GM12892 (cell line): ENCODE measurements at places on chromosomes 2 and 18.

- no peak for DNase-seq
Observed at GRCh38 chr2:150532879-150533278, 45.4 kb upstream of the RND3 start.

GRCh38 chr2:104836841-104837240 lies 17.1 kb upstream of the POU3F3 start:
- no peak for DNase-seq

- DNase-seq: no peak
Observed at GRCh38 chr2:206502729-206503128, 59.4 kb downstream of the ADAM23 start.

- DNase-seq: no peak
Observed at GRCh38 chr2:120994301-120994995, 258.8 kb downstream of the GLI2 start.

- no peak for DNase-seq
Observed at GRCh38 chr2:1625281-1626001, 118.9 kb downstream of the PXDN start.

DNA sequence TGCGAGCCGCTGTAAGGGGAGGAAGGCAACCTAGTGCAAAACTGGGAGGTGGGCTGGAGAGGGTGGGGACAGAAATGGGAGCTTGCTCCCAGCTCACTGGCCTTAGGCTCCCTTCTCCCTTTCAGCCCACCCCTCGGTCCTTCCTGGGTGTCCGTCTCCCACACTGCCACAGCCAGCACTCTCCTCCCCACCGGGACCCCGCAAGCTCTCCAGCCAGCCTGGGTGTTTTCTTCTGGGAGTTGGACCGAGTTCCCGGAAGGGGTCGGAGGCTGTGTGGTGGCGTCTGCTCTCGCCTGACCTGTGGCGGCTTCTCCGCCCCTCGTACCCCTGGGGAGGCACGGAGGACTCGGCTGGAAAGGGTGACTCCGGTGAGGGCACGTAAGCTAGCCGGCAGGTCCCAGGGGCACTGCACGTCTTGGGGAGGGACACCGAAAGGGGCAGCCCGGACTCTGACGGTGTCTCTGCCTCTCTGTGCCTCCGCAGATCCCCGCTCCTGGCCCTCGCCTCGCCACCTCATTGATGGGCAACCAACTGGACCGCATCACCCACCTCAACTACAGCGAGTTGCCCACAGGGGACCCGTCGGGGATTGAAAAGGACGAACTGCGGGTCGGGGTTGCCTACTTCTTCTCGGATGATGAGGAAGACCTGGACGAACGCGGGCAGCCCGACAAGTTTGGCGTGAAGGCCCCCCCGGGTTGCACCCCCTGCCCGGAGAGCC lies 1.1 kb downstream of the LRATD1 start:
- DNase-seq: no peak

GRCh38 chr2:8581601-8582041 lies 100.2 kb upstream of the ID2 start:
- DNase-seq: no peak

GRCh38 chr2:37871456-37872191 lies 53.5 kb upstream of the RMDN2 start:
- no peak for DNase-seq

DNA sequence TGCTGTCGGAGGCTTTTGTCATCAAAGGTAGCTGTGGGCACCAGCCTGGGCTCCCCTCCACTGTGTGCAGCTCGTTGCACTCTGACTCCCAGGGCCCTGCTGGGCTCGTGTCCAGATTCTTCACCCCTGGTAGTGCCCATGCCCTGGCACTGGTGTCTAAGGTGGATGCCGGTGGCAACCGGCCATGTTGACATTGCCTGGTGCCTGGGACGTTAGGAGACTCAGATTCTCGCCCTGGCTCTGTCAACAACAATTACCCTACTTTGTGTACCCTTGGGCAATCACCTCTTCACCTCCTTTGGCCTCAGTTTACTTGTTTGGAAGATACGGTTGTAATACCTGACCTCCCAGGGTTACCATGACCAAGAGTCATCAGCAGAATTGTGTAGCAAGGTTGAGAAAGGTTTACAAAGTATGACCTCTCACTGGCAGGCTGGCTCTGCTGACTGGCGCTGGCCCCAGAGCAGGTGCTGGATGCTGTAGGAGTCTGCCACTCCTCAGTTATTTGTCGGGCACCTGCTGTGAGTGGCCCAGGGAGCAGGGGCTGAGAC lies 41.5 kb upstream of the MCFD2 start:
- no peak for DNase-seq

DNA sequence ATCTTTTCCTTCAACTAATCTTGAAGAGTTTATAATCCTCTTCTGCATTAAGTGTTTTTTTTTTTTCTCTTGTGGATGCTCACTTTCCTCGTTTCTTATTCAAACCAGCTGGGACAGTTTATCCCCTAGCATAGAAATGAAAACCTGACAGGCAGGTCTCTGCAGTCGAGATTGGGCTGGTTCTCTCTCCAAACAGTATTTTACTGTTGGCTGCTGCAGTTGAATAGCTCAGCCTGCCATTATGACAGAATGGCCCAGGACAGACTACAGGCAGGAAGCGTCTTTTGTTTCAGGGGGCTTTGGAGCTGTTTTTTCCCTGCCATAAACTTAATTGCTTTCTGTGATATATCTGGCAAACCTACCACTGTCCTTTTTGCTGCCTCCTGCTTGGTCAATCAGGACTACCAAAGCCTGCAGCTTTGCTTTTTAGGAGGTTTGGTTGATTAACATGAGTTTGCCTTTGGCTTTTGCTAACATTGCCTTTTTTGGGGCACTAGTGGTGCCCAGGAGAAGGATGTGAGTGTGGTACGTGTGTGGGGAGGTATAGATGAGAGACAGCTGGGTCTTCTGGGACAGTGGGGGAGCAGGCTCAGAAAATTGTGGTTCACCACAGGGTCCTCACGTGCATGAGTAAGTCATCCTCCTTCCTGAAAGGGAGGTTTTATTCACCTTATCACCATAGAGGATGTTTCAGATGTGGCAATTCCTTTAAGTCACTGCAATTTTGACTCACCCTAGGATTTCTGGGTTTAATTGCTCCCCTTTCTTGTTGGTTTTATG lies 128.7 kb downstream of the LYPD6B start:
- no peak for DNase-seq

- no peak for DNase-seq
Observed at GRCh38 chr2:217494557-217494956, 508.2 kb downstream of the TNS1 start.

DNA sequence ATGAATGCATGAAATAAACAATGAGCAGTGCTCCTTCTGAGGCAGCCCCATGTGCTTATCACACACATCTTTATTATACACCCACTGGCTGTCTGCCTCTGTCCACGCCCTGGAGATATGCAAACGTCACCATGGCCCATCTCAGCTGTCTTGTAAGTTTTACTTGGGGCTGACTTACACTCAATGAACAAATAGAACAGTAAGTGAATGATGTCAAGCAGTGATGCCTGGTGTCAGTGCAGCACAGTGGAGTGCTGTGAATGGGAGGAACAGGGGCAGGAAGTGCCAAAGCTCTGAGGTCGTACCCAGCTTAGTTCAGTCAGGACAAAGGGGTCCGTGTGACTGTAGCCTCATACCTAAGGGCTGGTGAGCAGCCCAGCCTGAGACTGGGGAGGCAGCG lies 659.5 kb upstream of the HS6ST1 start:
- no peak for DNase-seq

DNA sequence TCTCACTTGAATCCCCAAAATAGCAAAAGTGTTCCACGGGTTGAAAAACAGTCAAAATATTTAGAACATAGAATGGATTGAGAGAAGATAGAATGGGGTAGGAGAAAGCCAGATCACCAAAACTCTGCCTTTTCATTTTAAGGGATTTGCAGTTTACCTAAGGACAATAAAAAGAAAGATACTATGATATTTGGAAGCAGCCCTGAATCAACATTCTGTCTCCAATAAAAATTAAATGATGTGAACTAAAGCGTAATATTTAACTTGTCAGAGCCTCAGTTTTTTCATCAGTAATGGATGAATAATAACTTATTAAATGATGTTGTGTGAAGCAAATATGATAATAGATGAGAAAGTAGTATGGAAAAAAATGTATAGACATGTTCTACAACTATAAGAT lies 100.2 kb upstream of the REG3G start:
- DNase-seq: no peak

DNA sequence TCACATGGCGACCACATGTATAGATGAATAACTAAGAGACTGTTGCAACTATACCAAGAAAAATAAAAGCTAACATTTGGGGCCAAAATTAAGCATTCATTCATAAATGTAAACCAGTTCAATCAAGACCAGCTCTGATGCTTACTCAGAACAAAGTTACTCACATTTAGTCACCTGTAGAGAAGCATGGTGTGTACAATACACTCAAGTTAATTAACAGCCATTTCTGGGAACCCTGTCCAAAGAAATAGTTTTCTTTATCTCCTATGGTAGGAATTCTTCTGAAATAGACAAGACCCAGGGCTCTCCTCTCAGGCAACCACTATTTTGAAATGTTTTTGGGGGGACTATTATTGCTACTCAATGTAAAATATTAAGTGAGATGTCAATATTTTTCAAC lies 1.6 kb downstream of the SCN3A start:
- DNase-seq: no peak

- DNase-seq: no peak
Observed at GRCh38 chr2:187377340-187377739, 70.7 kb downstream of the CALCRL start.

DNA sequence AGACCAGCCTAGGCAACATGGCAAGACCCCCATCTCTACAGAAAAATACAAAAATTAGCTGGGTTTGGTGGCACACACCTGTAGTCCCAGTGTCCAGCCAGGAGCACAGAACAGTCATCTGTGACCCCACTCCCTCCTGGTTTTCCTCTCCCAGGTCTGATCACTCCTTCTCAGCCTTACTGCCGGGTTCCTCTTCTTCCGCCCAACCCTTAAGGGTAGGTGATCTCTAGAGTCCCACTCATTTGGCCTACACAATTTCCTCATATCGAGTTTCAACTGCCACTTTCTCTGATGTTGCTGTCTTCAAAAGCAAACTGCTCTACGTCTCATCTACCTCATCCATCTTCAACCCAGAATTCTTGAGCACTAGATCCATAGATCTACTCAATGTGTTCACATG lies 13.4 kb upstream of the MAT2A start:
- no peak for DNase-seq

DNA sequence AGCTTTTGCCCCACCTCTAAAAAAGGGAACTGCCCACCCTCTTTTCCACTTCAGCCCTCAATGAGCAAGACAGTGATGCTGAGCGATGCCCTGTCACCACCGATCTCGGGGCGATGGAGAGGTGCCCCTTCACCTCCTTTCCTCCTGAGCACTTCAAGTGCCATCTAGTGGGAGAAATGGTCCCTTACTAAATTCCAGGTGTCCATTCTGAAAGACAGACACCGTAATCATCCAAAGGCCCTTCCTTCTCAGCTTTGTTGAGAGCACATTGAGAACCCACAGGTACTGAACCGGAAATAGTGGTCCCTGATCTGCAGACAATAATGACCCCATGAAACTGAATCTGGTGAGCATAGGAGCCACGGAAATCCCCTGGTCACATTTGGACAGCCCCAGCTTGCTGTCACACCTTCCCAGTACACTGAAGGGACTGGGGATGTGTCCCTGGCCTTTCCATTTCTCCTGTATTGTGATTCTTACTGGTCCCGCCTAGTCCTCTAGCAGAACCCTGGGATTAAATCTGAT lies 38.5 kb downstream of the KCTD18 start:
- DNase-seq: peak; percentile 38

DNA sequence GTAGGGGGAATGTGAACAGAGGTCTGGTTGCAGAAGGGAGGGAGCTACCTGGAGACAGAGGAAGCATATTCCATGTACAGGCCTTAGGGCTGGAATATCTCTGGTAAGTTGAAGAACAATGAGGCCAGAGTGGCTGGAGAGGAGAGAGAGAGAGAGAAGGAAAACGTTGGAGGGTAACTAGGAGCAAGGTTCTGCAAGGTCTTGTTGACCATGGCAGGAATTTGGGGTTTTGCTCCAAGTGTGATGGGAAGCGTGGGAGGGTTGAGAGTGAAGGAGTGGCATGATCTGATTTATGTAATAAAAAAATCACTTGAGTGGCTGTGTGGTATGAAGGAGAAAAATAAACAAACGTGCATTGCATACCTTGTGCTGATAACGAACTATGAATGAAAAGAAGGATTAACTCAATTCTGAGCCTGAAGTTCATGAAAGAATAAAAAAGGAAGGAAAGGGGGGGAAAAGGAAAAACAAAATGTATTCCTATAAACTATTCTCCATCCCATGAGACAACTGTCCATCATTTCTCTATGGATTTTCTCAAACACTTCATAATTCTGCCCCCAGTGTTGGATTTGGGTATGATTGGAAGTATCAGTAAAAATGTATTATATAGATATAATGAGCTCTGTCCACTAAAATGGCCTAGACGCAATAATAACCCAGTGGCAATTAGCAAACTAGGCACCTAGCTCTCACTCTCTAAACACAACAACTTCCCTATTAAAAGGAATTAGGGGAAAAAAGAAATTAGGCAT lies 59.7 kb upstream of the PMAIP1 start:
- DNase-seq: no peak

DNA sequence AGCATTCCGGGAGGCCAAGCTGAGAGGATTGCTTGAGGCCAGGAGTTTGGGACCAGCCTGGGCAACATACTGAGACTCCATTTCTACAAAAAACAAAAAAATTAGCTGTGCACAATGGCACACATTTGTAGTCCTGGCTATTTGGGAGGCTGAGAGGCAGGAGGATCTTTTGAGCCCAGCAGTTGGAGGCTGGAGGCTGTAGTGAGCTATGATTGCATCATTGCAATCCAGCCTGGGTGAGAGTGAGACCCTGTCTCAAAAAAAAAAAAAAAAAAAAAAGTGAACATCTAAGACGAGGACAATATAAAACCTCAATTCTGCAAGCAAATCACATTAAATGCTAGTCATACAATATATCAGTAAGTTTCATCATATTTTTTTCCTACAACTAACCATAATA lies 2.8 kb upstream of the HAT1 start:
- no peak for DNase-seq

GRCh38 chr2:74014813-74015212 lies 30.1 kb downstream of the TET3 start:
- no peak for DNase-seq
